ENCODE measurements at places on chromosomes 3 and 15. TPM values are rescaled to one million over a fixed set of nuclear protein-coding genes. Genes with fewer than 3 reads are reported as not detected.

The ACP3 gene
- total RNA-seq, result not detected

The FBXO40 gene
- total RNA-seq, result not detected

The GOLGA8Q gene
- total RNA-seq, result not detected

The SOX2 gene
- total RNA-seq, result 0.53 TPM

The GJD2 gene
- not detected for total RNA-seq

The CHRNA7 gene
- 5.2 TPM for total RNA-seq

The DVL3 gene
- 25.7 TPM for total RNA-seq

The CD200R1 gene
- total RNA-seq, result 0.06 TPM

The SH2D7 gene
- total RNA-seq, result not detected

The NSUN3 gene
- total RNA-seq, result 7.1 TPM
